ENCODE measurements at places on chromosomes 4 and X. TPM values are rescaled to one million over a fixed set of nuclear protein-coding genes. Genes with fewer than 3 reads are reported as not detected.

DNA sequence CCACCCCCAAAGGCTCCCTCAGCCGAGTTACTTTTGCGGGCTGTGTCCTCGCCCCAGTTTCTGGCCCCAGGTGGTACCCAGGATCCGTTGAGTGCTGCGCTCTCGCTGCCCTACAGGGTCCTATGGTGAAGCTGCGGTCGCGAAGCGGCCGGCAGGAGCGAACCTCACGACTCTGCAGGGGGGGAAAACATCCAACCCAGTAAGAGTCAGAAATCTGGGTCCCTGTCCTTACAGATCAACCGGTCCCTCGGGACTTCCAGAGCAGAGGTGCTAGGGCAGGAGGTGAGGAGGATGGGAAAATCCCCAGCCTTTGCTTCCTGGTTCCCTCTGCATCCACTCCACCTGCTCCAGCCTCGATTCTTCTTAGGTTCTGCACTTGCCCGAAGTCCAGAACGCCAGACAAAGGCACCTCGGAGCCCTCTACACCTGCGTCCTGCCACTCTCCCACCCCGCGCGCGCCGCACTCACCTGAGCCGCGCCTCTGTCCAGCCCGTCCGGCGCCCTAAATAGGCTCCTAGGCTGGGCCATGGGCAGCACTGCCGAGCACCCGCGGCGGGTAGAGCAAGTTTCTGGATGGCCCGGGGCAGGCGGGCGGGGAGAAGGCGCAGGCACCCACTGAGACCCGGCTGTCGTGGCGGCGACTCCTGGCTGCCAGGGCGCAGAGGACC lies at the start of gene HS3ST1:
Gene HS3ST1, minus strand, starts transcription at position 664 of the 668 bp plus-strand sequence. CDS start 28,889 bp downstream, outside the sequence.
- no peaks in the 10 kb centered on the region for H3K27me3 ChIP-seq
- H3K4me1 ChIP-seq: no peaks in the 10 kb centered on the region
- DNase-seq: no peak
- peak within 1 kb of the TSS; percentile 54 for H3K4me3 ChIP-seq
- no peaks in the 10 kb centered on the region for H3K36me3 ChIP-seq

GRCh38 chr4:186760576-186760975 lies 36.9 kb upstream of the FAT1 start:
- H3K27me3 ChIP-seq: no peaks in the 10 kb centered on the region
- DNase-seq: no peak
- H3K27ac ChIP-seq: no peak overlapping the region
- no peak overlapping the region for H3K4me3 ChIP-seq
- H3K36me3 ChIP-seq: no peaks in the 10 kb centered on the region
- H3K4me1 ChIP-seq: peaks cover 9% of the 10 kb centered on the region

DNA sequence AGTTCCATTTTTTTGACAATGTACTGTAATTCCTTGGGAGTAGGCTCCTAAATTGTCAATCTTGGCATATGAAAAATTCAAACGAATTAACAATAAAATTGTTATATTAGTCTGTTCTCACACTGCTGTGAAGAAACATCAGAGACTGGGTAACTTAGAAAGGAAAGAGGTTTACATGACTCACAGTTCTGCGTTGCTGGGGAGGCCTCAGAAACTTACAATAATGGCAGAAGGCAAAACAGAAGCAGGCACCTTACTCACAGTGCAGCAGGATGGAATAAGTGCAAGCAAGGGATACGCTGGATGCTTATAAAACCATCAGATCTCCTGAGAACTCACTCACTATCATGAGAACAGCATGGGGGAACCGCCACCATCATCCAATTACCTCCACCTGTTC lies 246.4 kb upstream of the TRAM1L1 start:
- DNase-seq: no peak
- no peak overlapping the region for H3K27ac ChIP-seq
- no peaks in the 10 kb centered on the region for H3K36me3 ChIP-seq
- no peaks in the 10 kb centered on the region for H3K27me3 ChIP-seq
- H3K4me1 ChIP-seq: no peaks in the 10 kb centered on the region

DNA sequence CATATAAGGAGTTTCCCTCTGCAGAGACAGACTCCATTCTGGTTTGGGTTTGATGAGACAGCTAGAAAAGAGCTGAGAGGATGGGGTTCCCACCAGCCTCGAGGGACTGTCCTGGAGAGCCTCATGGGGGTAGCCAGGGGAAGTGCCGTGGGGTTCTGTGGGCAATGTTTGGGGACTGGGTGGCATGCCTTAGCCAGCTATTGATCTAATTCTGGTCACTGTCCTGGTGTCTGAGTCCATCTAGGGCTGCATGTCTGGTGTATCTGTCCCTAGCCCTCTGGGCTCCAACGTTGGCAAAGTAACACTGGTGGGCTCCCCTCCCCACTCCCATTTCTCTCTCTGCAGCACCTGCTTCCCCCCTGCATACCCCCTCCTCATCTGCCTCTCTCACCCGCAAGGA lies 135.4 kb downstream of the SMIM20 start:
- H3K4me3 ChIP-seq: no peak overlapping the region
- no peaks in the 10 kb centered on the region for H3K36me3 ChIP-seq
- H3K27ac ChIP-seq: peak overlapping the region; percentile 69
- H3K4me1 ChIP-seq: peaks cover 3% of the 10 kb centered on the region

DNA sequence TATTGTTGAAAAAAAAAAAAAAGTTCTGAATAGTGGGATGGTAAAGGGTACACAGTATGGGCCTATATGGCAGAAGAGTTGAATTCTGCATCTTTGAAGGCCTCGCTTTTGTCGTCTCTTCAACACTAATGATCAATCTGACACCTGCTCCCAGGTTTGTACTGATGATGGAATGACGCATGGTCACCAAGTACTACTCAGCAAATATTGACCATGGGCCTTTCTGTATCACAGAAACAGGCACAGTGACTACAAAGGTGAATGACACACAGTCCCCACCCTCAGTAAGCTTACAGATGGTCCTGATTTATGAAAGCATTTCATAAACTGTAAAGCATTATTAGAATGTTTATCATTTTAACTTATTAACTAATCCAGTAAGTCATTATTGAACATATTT lies 152.6 kb downstream of the LDB2 start:
- no peak overlapping the region for H3K27ac ChIP-seq
- H3K27me3 ChIP-seq: no peaks in the 10 kb centered on the region
- no peaks in the 10 kb centered on the region for H3K36me3 ChIP-seq
- no peaks in the 10 kb centered on the region for H3K4me1 ChIP-seq

DNA sequence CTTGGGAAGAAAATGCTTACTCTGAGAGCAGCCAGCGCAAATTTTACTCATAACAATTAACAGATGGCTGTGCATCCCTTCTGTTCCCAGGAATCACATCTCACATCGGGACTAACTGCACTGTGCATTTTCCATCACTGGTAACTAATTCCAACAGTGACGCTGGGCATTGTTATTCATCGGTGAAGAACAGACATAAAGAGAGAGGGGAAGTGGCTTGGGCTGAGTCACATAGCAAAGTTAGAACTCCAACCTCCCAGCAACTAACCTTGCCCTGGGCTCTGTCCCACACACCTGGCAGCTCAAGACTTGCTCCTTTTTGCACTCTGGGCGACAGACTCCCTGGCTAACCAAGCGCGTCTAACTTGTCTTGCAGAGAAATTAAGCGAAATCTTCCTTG lies 6.4 kb upstream of the LONRF3 start:
- H3K27ac ChIP-seq: no peak overlapping the region
- H3K4me1 ChIP-seq: no peaks in the 10 kb centered on the region
- H3K27me3 ChIP-seq: no peaks in the 10 kb centered on the region
- no peak for DNase-seq
- no peaks in the 10 kb centered on the region for H3K36me3 ChIP-seq

DNA sequence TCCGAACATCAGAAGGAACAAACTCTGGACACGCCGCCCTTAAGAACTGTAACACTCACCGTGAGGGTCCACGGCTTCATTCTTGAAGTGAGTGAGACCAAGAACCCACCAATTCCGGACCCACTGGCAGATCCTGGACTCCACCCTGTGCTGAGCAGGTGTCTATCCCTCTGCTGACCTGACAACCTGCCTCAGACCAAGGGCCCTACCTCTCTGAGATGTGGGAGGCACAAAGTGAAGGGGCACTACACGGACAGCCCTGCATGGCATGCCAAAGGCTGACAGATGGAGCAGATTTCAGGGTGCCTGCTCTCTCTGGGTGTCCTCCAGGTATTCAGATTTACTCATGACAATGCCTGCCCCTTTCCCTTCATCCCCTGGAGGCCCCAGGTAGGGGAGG lies 14.0 kb upstream of the HSFX1 start:
- no peak overlapping the region for H3K27ac ChIP-seq
- H3K4me1 ChIP-seq: no peaks in the 10 kb centered on the region
- H3K4me3 ChIP-seq: no peak overlapping the region
- no peak for DNase-seq

DNA sequence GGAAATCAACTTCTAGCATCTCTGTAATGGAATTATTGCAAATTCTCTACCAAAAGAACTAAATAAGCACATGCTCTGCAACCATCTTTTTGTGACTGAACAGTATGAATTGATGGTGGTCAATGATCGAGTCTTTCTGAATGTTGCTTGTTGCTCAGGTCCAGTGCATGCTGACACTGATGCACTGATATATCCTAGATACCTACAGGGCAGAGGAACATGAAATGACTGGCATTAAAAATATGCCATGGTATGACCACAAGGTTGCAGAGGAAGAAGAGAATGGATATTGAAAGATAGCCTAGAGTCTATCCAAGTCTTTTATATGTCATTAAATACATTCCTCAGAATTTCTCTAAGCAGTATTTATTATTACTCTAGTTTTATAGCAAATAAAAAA lies 692.8 kb upstream of the TENM3 start:
- DNase-seq: no peak
- H3K36me3 ChIP-seq: no peaks in the 10 kb centered on the region
- H3K27ac ChIP-seq: no peak overlapping the region
- no peaks in the 10 kb centered on the region for H3K4me1 ChIP-seq
- no peak overlapping the region for H3K4me3 ChIP-seq

GRCh38 chr4:67603310-67604028 lies 44.9 kb downstream of the STAP1 start:
- DNase-seq: no peak
- H3K36me3 ChIP-seq: no peaks in the 10 kb centered on the region
- H3K27ac ChIP-seq: no peak overlapping the region
- H3K4me1 ChIP-seq: no peaks in the 10 kb centered on the region
- H3K27me3 ChIP-seq: no peaks in the 10 kb centered on the region

GRCh38 chr4:158255727-158256324 lies 45.5 kb downstream of the TMEM144 start:
- no peak overlapping the region for H3K27ac ChIP-seq
- H3K4me1 ChIP-seq: no peaks in the 10 kb centered on the region
- no peak overlapping the region for H3K4me3 ChIP-seq
- H3K36me3 ChIP-seq: no peaks in the 10 kb centered on the region
- H3K27me3 ChIP-seq: no peaks in the 10 kb centered on the region
- no peak for DNase-seq

GRCh38 chr4:189136462-189136861 lies 804.2 kb upstream of the FRG1 start:
- no peak for DNase-seq
- no peaks in the 10 kb centered on the region for H3K4me1 ChIP-seq
- H3K27ac ChIP-seq: no peak overlapping the region
- H3K27me3 ChIP-seq: no peaks in the 10 kb centered on the region

DNA sequence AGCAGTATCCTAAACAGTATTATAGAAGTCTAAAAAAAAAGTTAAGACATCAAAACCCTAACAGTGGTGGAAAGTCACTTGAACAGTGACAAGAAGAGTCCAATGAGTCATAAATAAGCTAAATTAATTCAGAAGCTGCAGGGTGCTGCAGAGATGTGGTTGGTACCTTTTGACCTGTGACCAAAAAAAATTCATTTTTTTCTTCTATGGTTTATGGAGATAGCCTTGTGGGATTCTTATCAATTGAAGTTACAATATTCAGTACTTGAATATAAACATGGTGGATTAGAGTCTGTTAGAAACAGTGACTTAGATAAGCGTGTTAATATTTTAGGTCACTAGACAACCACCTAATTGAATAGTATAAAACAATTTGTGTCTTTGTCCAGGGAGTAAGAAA lies 35.4 kb downstream of the CCSER1 start:
- H3K27ac ChIP-seq: no peak overlapping the region
- H3K4me3 ChIP-seq: no peak overlapping the region

- H3K27ac ChIP-seq: no peak overlapping the region
- no peaks in the 10 kb centered on the region for H3K4me1 ChIP-seq
- no peak for DNase-seq
- H3K36me3 ChIP-seq: no peaks in the 10 kb centered on the region
- H3K4me3 ChIP-seq: no peak overlapping the region
- H3K27me3 ChIP-seq: no peaks in the 10 kb centered on the region
Measured at GRCh38 chrX:9855561-9856283, 69.5 kb downstream of the SHROOM2 start.

DNA sequence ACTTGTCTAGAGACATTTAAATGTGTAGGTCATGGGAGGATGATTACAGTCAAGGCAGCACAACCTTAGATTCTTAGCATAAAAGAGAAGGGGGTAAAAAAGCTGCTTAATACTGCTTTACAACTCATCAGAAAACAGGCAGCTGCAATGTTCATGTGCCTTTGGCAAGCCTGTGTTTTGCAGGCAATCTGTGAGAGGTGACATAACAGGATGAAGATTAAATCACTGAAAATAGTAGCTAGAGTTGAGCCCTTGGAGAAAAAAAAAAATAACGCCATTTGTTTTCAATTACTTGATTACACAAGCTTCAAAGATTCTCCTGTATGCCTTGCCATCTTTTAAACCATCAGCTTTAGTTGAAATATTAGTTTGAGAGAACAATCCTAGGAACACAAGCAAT lies 847.6 kb upstream of the LCORL start:
- H3K4me1 ChIP-seq: no peaks in the 10 kb centered on the region
- no peak for DNase-seq
- no peaks in the 10 kb centered on the region for H3K27me3 ChIP-seq

DNA sequence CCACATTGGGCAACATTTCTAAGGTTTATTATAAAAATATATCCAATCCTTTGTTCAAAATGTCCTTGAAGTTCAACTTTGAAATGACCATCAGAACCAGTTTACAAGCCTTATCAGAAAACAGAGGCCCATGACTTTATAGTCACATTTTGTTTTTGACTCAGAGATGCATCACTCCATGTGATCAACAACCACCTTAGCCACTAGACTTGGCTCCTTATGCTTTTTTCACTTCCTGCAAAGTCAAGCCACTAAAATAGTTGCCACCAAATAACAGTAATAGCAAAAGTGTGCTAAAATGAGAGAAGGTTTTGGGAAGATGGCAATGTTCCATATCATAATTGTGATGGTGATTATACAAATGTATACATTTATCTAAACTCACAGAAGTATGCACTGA lies 181.7 kb downstream of the MAML3 start:
- H3K36me3 ChIP-seq: no peaks in the 10 kb centered on the region
- DNase-seq: no peak
- no peak overlapping the region for H3K4me3 ChIP-seq
- no peaks in the 10 kb centered on the region for H3K27me3 ChIP-seq

DNA sequence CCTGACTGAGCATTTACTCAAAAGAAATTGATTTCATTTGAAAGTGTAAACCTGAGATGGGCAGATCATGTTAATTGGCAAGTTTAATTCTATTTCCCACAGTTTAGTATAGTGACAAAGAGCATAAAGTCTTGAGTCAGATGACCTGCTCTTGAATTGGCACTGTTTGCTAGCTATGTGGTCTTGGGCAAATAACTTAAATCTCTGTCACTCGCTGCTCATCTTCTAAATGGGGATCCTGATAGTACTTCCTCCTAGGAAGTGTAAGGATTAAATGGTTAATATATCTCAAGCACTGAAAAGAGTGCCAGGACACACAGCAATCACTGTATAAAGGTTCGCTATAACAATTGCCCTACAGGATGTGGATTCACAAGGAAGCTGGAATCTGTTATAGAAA lies 242.8 kb upstream of the JADE1 start:
- no peaks in the 10 kb centered on the region for H3K36me3 ChIP-seq
- H3K27me3 ChIP-seq: no peaks in the 10 kb centered on the region
- H3K4me3 ChIP-seq: no peak overlapping the region
- no peak for DNase-seq

Gene EMCN
- 1.2 TPM for total RNA-seq

Gene GUCY1B1
- 8.0 TPM for total RNA-seq

Gene SPANXD
- total RNA-seq: not detected

Gene GLRA2
- not detected for total RNA-seq

Gene PLAC8
- total RNA-seq: 119 TPM

Gene EVC
- 1.6 TPM for total RNA-seq

Gene WWC2
- 40.4 TPM for total RNA-seq

Gene ELOVL6
- total RNA-seq: 15.5 TPM
